CD4-positive, alpha-beta T cell treated with Interleukin-4 for 1 hour (primary cell): ENCODE measurements at places on chromosomes 5 and 9.

DNA sequence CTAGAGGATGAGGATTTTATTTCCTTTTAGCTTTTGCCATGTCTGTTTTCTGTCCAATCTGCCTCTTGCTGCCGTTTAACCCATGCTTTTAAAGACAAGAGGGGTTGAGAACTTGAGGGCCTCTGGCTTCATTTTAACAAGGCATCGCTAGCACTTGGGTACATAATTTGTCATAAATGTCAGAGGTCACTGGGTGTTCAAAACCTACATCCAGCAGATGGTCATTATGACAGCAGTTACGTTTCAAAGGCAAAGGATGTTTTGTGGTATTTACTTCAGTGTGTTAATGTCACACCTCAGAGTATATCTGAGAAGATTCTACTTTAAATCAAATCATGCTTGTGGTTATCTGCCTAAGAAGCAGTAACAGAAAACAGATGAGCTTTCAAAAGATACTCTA is 918.3 kb downstream of the NR2F1-AS1 start:
- DNase-seq, result no peak

GRCh38 chr9:117104206-117104605 is 310.7 kb downstream of the ASTN2 start:
- no peak for DNase-seq

- DNase-seq, result no peak
Measured at GRCh38 chr5:39169081-39169480, 50.3 kb downstream of the FYB1 start.

DNA sequence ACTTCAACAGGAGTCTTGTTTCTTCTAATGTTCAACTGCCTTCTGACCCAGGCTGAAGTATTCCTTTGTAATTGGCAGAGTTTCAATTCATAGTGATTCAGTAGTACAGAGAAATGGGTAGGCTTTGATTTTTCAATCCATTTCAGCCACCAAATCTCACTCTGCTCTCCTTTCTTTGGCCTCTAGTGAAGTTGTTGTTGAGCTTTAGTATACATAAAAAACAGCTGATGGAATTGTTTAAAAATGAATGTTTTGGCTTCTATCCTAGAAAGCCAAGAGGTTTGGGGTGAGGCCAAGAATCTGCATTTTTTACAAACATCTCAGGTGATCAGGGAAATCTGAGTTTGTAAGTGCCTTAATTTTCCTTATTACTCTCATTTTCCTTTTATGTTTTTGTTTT is 182.9 kb upstream of the MAP1B start:
- no peak for DNase-seq

- DNase-seq, result no peak
Measured at GRCh38 chr5:135615581-135616260, 36.9 kb upstream of the CXCL14 start.

GRCh38 chr5:129079496-129079895 is 15.1 kb upstream of the ISOC1 start:
- no peak for DNase-seq

DNA sequence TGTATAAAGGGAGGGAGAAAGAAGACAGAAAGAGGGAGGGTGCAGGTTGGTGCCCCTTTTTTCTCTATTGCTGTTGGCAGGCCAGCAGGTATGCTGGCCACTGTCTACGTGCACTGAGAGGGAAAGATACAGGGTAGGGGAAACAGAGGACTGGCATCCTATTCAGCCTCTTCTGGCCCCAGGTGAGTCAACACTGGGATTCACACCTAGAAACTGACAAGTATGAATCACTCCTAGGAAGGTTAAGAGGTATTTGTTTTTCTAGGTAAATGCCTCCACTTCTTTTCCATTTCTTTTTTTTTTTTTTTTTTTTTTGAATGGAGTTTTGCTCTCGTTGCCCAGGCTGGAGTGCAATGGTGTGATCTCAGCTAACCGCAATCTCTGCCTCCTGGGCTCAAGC is 2.8 kb upstream of the UBAP1 start:
- DNase-seq, result no peak

GRCh38 chr5:152608458-152608857 is 203.4 kb upstream of the NMUR2 start:
- DNase-seq, result no peak

DNA sequence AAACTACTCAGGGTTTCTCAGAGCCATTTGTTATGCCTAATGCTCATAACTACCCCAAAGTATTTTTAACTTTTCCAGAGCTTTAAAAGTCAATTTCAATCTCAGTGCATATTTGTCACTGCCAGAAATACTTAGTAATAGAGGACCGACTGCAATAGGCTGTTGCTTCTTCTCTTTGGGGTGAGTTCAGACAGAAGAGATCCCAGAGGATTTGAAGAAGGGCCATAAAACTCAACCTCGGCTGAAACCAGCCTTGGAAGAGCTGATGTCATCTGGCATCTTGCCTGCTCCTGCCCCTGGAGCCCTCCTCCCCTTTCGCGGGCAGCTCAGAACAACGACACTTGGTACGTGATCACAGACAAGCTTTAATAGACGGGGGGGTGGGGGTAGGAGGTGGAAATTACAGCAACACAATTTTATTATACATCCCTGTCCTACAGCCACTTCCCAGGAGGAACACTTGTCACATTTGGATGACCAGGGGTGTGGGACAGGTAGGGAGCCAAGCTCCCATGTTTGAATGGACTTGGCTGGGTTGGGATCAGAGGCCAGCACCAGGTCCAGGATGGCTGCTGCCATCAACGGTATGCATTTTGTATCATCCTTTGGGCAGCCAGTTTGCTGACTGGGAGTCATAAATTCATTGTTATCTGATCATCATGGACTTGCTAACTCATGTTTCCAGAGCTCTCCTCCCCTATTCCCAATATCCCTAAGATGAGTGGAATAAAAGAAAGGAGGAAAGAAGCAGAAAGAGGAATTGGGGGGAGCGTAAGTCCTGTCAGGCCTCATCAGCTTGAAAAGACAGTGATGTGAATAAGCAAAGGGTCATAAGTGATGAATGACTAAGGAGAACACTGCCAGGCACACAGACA is 186.6 kb upstream of the PANK3 start:
- no peak for DNase-seq

GRCh38 chr5:56683281-56683680 is 132.1 kb upstream of the MAP3K1 start:
- DNase-seq, result no peak

DNA sequence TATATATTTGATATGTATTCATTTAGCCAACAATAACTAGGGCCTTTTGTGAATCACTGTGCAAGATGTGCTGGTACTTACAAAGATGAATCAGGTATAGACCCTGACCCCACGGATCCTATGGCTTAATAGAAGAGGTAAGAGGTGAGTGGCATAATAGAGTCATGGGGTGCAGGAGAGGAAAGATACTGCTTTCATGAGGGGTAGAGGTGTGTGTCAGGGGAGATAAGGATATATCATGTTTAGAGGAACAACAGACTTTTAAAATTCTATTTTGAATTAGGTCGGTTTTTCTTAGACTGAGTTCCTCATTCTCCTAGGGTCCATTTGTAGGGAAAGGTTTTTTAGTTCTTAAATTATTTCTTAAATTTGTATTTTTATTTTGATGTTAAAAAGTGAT is 27.8 kb downstream of the ZCCHC7 start:
- no peak for DNase-seq

- peak; percentile 22 for DNase-seq
Measured at GRCh38 chr5:137778772-137779564, 24.8 kb upstream of the HNRNPA0 start.

GRCh38 chr5:144170276-144171024 is at the start of the genes KCTD16 and YIPF5:
Gene KCTD16 (plus strand): TSS chr5:144170873.
Gene YIPF5 (minus strand): TSS chr5:144170659. CDS start chr5:144169955, 704 bp downstream.
- peak; percentile 98 for DNase-seq

DNA sequence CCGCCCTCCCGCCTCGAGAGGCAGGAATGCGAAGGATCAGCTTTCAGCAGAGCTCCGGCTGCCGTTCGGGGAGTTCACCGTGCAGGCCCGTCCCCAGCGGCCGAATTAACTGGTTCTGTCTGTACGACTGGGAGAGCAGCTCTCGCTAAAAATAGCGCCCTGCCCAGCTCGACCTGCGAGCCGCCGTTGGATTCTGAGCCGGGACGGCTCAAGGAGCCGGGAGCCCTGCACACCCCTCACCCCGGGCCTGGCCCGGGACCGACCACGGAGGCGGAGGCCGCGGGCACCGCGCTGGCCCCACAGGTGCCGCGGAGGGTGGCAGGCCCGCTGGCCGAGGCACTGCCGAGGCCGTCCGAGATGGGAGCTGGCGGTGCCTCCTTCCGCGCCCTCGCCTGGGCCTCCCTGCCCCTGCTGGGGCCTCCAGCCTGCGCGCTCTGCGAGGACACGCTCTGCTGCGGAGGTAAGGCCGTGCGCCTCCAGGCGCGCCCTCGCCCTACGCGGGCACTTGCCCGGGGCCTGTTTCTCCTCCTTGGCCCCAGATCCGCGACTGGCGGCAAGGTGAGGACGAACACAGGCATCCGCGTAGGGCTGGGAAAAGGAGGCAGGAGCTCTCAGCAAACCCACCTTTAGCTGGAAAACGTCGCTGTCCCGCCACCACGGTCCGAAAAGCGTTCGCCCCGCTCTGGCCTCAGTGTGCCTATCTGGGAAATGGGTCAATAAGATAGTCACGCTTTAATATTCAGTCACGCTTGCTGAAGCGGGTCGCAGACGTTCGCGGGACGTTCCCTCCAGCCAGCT is 53.1 kb upstream of the DAB2IP start:
- DNase-seq, result no peak

DNA sequence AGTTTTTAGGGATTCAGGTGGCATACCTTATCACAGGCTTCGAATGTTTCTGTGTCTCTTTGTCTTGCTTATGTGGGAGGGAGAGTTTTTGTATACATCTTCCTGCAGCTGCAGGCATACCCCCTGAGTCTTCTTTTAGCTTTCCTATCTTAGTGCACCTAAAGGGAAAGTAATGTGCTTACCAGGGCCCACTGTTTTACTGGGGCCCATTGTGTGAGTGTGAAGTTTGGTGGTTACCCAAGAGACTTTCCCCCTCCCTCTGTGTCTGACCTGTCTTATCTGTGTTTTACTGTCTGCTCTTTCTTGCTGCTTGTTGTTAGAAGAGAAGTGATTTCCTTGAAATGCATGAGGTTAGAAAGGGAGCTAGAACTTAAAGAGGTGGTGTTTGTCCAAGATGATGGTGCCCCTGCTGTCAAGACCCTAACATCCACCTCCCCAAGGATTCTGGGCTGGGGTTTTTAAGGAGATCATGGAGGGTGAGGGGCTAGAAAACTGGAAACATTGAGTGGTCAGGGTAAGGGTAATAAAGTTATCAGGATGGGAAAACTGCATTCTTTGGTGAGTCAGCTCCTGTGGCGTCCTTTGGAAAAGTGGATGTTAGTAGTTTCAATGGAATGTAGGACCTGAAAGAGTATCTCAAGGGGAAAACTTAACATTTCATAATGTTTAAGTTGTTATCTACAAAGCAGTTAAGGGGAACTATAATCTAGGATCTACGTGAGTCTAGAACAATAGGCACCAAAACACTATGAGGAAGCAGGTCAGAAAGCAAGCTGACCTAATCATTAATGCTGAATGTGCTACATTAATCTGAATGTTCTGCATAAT is 583.5 kb upstream of the TUSC1 start:
- no peak for DNase-seq

DNA sequence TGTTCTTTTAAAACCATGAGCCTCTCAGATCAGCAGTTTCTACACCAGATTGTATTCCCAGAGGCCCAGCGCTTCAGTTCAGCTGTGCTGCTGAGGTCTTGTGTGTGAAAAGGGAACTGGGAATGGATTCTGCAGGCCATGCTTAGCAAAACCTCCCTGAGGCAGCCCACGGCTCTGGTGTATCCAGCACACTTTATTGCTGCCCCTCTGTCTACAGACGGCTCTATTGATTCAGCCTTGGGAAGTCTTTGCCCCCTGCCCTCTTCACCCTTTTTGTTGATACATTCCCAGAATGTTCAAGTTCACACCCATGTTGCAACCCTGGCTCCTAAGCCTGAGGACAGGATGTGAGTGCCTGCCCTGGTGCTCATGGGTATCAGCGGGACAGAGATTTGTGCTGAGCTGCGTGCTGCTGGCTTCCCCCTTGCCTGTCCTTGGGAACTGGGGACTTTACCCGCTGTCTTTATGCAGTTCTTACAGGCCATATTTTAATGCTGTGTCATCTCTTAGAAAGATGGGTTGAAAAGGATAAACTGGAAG is 37.3 kb downstream of the ARHGAP26 start:
- peak; percentile 40 for DNase-seq

DNA sequence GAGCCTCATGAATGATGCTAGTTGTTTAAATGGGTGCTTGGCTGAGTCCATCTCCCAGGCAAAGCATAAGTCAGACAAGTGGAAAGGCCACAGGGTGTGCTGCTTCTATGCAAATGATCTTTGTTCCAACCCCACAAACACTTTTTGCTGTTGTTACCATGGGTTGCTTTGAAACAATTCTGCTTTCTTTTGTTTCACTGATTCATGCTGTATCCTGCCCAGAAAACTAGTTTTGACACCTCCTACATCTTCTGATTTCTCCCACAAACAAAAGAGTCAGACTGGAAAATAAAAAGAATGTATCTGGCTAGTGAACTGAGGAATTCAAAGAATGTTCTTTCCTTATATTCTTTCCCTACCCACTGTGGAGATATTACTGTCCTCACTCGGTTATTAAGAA is 298.6 kb downstream of the DIRAS2 start:
- DNase-seq, result no peak

GRCh38 chr5:100803397-100803796 is 99.7 kb downstream of the ST8SIA4 start:
- no peak for DNase-seq

DNA sequence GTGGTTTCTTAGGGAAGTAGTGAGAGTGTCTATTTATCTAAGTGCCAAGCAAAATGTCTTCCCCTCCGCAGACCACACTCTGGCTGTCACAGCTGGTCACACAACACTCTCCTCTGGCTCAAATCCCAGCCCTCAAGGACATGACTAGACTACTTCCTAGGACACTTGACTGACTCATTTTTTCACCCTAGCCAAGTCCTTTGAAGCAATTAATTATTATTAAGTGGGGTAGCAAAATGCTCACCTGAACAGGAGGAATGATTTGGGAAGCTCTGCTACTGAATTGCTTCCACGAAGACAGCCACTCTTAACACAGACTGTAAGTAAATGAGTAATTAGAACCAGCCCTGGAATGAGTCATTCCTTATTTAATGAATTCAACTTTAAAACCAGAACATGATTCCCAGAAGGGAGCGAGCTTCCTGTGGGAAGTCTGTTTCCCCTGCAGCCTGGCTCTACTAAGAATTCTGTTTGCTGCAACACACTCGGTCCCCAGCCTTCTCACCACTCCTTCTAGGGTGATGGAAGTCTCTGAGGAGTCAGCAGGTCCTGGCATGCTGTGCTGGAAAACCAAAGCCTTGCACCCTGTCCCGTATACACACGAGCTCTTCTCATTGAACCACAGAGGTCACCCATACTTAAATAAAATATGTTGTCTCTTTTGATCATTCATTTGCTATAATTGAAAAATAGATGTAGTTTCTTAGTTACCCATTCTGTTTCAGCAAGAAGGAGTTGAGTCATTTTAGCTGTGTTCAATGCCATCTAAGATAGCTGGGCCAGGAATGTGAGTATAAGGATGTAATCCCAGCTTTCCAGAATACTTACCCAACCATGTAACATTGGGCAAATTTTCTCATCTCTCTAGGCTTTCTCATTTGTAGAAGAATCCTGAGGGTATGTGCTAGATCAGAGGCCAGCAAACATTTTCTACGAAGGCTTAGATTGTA is 218.6 kb upstream of the RASEF start:
- no peak for DNase-seq

- DNase-seq, result no peak
Measured at GRCh38 chr5:152900332-152900731, 495.3 kb upstream of the NMUR2 start.

GRCh38 chr5:57902095-57902494 is 419.5 kb upstream of the ACTBL2 start:
- no peak for DNase-seq

- no peak for DNase-seq
Measured at GRCh38 chr5:120254385-120254784, 209.7 kb upstream of the PRR16 start.

GRCh38 chr9:101184813-101185278 is 156.3 kb downstream of the PLPPR1 start:
- DNase-seq, result no peak

- DNase-seq, result no peak
Measured at GRCh38 chr5:59423021-59423420, 470.5 kb downstream of the PDE4D start.
